ENCODE measurements at places on chromosomes 1 and 21. TPM values are rescaled to one million over a fixed set of nuclear protein-coding genes. Genes with fewer than 3 reads are reported as not detected.
A peak's percentile ranks its signal among the peaks of the same experiment; 100 is the strongest.

DAB1 gene
- total RNA-seq, result 11.8 TPM

LAX1 gene
- 0.11 TPM for total RNA-seq

- no peaks in the 10 kb centered on the region for H3K36me3 ChIP-seq
- H3K4me3 ChIP-seq, result no peak overlapping the region
- 0 out of 2 replicates have a peak overlapping the region, but pooled peaks have one; percentile 51 for H3K27ac ChIP-seq
- DNase-seq, result no peak
These were observed 1.1 kb upstream of the LCK start for GRCh38 chr1:32249831-32250525.

GRCh38 chr1:212962509-212962908, 12.2 kb downstream of the VASH2 start:
- peaks cover 3% of the 10 kb centered on the region for H3K4me1 ChIP-seq
- no peaks in the 10 kb centered on the region for H3K27me3 ChIP-seq
- H3K36me3 ChIP-seq, result peaks cover 93% of the 10 kb centered on the region
- DNase-seq, result no peak

DNA sequence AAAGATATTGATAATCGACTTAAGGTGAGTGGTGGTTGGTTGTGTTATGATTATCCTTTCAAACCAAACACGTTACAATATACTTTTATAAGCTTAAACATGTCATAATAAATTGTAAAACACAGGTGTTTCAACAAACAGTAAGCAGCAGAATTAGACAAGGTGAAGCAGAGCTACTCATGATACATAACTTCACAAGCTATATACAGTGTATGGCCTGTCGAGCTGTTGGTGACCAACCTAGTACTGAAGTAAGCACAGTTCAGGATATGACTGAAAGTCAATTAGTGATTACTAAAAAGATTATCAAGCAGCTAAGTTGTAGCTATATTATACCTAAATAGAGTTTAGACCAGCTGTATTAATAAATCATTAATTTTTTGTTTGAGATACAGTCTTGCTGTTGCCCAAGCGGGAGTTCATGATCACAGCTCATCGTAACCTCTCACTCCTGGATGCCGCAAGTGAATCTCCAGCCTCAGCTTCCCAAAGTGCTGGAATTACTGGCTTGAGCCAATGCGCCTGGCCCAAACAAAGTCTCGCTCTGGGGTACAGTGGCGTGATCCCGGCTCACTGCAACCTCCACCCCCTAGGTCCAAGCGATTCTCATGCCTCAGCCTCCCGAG, 148.1 kb downstream of the EIF4G3 start:
- H3K27ac ChIP-seq, result no peak overlapping the region
- H3K27me3 ChIP-seq, result no peaks in the 10 kb centered on the region
- no peaks in the 10 kb centered on the region for H3K4me1 ChIP-seq
- H3K36me3 ChIP-seq, result peaks cover 4% of the 10 kb centered on the region
- DNase-seq, result no peak

DNA sequence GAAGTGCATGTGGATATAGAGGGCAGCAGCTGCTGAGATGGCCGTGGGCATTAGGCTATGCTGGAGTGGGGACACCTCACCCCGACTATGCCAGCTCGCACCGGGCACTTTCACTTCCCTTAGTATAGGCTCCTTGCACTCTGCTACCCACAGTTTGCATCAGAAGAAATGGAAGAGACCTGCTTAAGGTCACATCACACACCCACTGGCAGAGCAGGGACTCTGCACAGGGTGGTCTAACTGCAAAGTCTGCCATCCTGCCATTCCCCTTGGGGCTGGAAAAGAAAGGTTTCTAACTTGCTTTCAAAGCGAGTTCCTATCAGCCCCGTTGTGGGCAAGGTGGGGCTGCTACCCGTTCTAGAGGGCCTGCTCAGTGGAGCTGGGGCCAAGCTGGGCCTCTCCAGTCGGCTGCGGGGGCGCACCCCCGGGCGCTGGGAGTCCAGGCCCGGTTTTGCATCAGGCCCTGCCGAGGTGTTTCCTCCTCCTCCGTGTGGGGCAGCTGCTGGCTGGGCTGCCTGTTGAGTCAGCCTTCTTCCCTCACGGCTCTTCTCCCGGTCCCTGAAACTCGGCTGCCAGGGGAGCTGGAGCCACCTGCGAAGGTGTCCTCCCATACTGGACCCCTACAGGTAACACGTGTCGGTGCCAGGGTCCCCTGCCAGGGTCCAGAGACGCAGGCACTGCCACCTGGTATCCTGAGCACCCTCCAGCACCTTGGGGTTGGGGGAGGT, at the start of gene SYTL1:
Gene SYTL1 (plus strand): TSS at position 498 of the 728 bp plus-strand sequence. CDS start 3,313 bp downstream, outside the sequence.
- peak; percentile 73 for DNase-seq
- peak within 1 kb of the TSS; percentile 59 for H3K4me3 ChIP-seq
- no peak within 1 kb of the TSS for H3K27ac ChIP-seq

DNA sequence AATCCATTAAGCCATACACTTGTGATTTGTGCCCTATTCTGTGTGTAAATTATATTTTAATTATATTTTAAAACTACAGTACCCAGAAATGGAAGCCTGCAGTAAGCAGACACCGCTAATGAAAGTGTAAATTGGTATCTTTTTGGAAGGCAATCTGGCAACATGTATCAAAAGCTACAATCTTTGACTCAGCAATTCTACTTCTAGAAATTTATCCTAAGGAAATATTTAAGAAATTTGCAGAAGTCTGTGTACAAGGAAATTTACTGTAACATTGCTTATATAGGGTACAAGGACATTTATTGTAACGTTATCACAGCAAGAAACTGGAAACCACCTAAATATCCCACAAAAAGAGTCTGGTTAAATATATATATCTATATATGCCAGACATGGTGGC, 14.6 kb upstream of the ZMYM4 start:
- DNase-seq, result no peak
- no peaks in the 10 kb centered on the region for H3K27me3 ChIP-seq
- no peaks in the 10 kb centered on the region for H3K36me3 ChIP-seq
- no peak overlapping the region for H3K27ac ChIP-seq
- no peaks in the 10 kb centered on the region for H3K4me1 ChIP-seq

GRCh38 chr1:17808816-17809215, 53.7 kb downstream of the ACTL8 start:
- no peak overlapping the region for H3K27ac ChIP-seq
- no peaks in the 10 kb centered on the region for H3K4me1 ChIP-seq
- no peaks in the 10 kb centered on the region for H3K36me3 ChIP-seq
- no peak for DNase-seq
- no peak overlapping the region for H3K4me3 ChIP-seq

- H3K27me3 ChIP-seq, result no peaks in the 10 kb centered on the region
- H3K4me3 ChIP-seq, result no peak overlapping the region
- no peaks in the 10 kb centered on the region for H3K4me1 ChIP-seq
- no peak for DNase-seq
These were observed 671.9 kb downstream of the ADGRL2 start for GRCh38 chr1:82472489-82473131.

- H3K4me1 ChIP-seq, result no peaks in the 10 kb centered on the region
- no peak overlapping the region for H3K4me3 ChIP-seq
- H3K27ac ChIP-seq, result no peak overlapping the region
- H3K27me3 ChIP-seq, result no peaks in the 10 kb centered on the region
These were observed 75.7 kb upstream of the RAVER2 start for GRCh38 chr1:64669098-64669675.

GRCh38 chr1:208065862-208066261, 154.9 kb upstream of the CD34 start:
- no peak overlapping the region for H3K27ac ChIP-seq
- no peaks in the 10 kb centered on the region for H3K4me1 ChIP-seq
- H3K27me3 ChIP-seq, result no peaks in the 10 kb centered on the region
- no peak overlapping the region for H3K4me3 ChIP-seq
- DNase-seq, result no peak

GRCh38 chr1:168243636-168244212, 17.9 kb downstream of the SFT2D2 start:
- peaks cover 7% of the 10 kb centered on the region for H3K36me3 ChIP-seq
- peaks cover 2% of the 10 kb centered on the region for H3K4me1 ChIP-seq
- no peak for DNase-seq
- no peak overlapping the region for H3K27ac ChIP-seq

GRCh38 chr1:65509912-65510680, 89.6 kb downstream of the LEPR start:
- H3K36me3 ChIP-seq, result no peaks in the 10 kb centered on the region
- no peak overlapping the region for H3K4me3 ChIP-seq
- no peak overlapping the region for H3K27ac ChIP-seq
- DNase-seq, result no peak
- H3K4me1 ChIP-seq, result no peaks in the 10 kb centered on the region

GRCh38 chr21:45348591-45349327, 56.2 kb upstream of the COL18A1 start:
- no peak overlapping the region for H3K27ac ChIP-seq
- no peak overlapping the region for H3K4me3 ChIP-seq
- DNase-seq, result no peak

All from H1 (cell line).